ENCODE measurements at places on chromosomes 2 and 18.

GRCh38 chr18:44699572-44700261, 19.0 kb downstream of the SETBP1 start:
- no peak for DNase-seq

DNA sequence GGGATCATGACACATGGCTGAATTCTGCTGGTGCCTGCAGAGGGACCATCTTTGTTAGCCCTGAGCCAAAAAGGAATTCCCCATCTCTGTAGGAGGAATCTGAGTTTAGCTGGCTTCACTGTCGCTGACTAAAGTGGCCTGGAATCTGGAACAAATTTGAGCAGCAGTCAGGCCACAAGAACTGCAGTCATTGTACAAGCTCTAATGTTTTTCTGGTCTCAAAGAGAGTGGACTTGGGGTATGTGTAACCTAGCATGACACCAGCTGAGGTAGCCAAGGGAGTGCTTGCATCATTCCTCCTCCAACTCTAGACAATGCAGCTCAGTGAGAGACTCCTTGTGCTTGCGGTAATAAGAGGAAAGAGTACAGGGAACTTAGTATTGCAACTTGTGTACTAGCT, 539.1 kb upstream of the LRRTM4 start:
- DNase-seq = no peak

DNA sequence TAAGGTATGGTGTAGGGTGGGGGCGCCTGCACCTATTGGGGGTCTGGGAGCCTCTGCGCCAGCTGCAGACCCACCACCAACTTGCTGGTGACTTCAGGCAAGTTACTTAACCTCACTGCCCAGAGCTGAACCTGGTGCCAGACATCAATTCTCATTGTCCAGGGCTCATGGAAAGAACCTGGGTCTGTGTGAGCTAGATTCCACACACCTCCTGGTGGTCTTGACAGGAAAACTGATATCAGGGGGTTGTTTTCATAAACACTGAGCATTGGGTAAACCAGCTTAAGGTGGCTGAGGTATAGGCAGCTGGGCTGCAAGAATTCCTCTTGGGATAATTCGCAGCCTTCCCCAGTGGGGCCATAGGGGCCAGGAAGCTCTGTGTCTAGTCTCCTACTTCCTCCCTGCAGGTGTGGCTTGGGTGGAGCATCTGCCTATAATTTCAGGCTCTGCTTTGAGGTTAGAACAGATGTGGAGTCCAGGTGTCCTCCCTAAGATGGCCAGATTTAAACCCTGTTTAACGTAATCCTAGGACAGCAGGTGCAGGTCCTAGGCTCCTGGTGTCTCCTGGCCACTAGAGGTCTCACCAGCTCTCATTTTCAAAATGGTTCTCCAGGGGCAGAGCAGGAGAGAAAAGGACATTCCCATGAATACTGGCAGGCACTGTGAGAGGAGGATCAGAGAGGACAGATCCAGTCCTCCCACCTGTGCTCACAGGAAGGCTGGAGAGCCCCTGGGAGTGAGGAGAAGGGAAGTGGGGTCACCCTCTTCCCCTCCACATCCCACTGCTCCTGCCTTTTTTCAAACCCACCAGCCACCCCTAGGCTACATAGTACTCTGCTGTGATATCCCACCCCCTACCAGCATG, 100.4 kb upstream of the SMAD2 start:
- DNase-seq = no peak

GRCh38 chr2:39119732-39120520, 925 bp downstream of the SOS1 start:
- peak; percentile 43 for DNase-seq

DNA sequence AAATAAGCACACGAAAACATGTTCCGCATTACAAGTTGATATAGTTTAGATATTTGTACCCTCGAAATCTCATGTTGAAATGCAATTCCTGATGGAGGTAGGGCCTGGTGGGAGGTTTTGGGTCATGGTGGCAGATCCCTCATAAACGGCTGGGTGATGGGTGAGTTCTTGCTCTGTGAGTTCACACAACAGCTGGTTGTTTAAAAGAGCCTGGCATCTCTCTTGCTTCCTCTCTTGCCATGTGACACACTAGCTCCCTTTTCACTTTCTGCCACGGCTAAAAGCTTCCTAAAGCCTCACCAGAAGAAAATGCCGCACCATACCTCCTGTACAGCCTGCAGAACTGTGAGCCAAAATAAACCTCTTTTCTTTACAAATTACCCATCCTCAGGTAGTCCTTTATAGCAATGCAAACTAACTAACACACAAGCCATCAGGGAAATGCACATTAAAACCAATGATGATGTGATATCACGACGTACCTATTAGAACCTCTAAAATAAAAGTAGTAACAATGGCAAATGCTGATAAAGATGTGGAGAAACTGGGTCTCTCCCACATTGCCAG, 188.5 kb downstream of the ANAPC1 start:
- no peak for DNase-seq

DNA sequence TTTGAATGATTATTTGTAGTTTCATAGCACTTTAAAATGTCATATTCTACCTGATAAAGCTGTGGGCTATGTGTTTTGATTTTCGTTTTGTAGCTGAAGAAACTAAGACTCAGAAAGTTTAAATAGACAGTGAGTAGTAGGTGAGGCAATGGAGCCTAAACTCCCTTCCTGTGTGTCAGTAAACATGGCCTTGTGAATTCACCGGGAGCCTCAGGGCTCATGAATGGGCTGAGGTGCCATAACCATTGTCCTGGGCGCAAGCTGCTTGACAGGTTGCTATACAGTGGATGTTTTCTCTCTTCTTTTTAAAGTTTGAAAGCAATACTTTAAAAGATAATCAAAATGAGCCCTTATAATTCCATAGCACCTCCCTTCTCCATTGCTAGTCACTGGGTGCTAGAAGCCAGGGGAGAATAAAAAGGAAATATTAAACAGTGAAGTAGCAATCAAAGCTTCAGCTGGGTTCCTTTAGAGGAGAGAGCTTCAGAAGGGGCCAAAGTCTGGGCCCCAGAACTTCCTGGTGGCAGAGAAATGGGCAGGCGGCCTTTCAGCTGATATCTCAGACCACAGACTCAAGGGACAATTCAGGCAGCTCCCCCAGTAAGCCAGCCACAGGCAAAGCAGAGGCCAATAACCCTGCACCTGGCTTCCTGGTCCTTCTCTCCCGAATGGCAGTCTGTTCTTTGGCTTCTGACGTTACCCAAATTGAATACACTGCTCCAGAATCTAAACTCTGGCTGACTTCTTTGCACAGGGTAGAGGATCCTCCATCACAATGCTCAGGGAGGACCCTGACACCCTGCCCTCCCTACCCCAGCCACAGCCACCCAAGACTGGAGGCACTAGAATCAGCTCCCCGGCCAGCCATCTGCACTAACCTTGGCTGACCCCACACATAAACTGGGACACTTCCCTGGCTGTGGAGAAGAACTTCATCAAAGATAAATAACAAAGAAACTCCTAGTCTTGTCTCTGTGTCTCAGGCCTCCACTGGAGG, 51.8 kb upstream of the NPAS2 start:
- no peak for DNase-seq

GRCh38 chr2:624551-625347, 52.5 kb downstream of the TMEM18 start:
- DNase-seq = no peak

GRCh38 chr2:60629801-60630385, 76.4 kb upstream of the BCL11A start:
- DNase-seq = no peak

DNA sequence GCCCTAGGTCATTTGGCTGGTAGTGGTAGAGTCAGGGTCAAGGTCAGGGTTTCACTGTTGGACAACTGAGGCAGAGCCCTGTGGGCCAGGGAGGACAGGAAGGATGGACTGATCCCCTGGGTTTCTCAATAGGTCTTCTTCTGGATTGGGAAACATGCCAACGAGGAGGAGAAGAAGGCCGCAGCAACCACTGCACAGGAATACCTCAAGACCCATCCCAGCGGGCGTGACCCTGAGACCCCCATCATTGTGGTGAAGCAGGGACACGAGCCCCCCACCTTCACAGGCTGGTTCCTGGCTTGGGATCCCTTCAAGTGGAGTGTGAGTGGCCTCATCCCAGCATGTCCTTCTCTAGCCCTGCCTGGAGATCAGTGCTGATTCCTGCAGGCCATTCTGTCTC, 18.1 kb downstream of the VIL1 start:
- DNase-seq = no peak

GRCh38 chr2:182031956-182032355, 46.3 kb downstream of the PPP1R1C start:
- no peak for DNase-seq

GRCh38 chr18:77822632-77823031, 573.0 kb downstream of the GALR1 start:
- no peak for DNase-seq

DNA sequence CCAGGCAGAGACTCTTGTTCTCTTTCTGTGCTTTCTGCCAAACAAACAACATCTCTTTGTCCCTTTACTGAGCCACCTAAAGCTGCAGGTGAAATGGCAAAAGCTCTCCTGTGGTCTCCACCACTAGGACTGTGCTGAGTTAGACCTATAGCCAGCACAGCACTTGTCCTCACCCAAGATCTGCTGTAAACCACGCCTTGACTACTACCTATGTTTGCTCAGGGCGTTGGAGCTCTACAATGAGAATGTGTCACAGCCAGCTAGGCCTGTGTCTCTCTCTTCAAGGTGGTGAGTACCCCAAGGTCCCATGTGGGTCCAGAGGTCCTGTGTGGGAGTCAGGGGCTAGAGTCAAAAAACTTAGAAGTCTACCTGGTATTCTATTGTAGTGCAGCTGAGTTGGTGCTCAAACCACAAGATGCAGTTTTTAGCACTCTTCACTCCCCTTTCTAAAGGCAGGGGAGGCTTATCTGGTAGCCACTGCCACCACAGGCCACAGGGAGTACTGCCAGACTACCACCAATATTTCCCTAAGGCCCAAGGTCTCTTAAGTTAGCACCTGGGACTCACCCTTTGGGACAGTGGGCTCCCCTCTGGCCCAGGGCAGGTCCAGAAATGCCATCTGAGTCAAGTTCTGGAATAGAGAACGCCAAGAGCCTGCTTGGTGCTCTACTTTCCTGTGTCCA, 96.8 kb upstream of the RPRM start:
- DNase-seq = no peak

GRCh38 chr2:133657591-133657990, 89.3 kb upstream of the NCKAP5 start:
- DNase-seq = no peak

- no peak for DNase-seq
Observed at GRCh38 chr18:53360501-53361443, 863.7 kb downstream of the MBD2 start.

DNA sequence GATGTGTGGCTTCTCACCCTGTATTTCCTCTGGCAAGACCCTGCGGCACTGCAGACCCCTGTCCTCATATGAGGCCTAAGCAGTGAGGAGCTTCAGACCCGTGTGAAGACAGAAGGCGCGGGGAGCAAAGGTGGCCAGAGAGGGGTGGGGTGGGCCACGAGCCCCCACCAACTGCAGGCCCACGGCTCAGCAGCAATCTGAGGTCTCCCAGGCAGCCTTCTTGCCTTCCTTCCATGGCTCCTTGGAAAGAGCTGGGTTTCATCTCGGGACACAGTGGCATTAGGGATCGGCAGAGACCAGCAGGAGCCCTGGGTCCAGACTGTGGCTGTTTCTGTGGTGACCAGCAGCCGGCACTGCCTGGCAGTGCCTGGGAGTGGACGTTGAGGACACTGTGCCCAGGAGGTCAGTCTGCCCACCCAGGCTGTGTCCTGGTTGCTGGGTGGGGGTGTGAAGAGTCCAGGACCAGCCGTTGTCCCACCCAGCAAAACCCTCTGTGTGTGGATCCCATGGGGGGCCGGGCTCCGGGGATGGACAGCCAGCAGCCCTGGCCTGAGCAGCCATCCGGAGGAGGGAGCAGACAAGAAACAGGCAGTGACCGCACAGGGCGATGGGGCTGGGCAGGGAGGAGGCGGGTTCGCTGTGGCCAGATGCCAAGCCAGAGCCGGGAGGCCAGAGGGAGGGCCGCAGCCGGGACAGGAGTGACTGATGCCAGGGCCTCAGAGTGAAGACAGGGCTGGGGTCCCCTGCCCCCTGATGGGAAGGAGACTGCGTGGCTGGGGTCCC, 73.8 kb downstream of the RRM2 start:
- DNase-seq = peak; percentile 28

DNA sequence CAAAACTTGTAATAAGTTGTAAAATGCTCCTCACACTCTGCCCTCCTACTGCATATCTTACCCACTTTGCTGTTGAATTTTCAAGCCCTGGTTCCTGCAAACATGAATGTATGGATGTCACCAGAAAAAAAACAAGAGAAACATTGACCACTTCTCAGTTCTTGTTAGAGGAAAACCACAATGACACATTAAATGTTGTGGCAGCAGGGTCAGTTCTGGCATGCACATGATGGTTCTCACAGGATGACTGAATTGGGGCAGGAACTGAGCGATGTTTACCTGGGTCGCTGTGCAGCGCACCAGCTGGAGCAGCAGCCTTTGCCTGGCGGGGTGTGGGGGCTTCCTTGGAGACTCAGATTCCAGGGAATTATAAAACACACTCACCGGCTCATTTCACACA, 14.0 kb upstream of the PRKCE start:
- DNase-seq = no peak

- no peak for DNase-seq
Observed at GRCh38 chr2:72694715-72695496, 130.9 kb downstream of the EXOC6B start.

DNA sequence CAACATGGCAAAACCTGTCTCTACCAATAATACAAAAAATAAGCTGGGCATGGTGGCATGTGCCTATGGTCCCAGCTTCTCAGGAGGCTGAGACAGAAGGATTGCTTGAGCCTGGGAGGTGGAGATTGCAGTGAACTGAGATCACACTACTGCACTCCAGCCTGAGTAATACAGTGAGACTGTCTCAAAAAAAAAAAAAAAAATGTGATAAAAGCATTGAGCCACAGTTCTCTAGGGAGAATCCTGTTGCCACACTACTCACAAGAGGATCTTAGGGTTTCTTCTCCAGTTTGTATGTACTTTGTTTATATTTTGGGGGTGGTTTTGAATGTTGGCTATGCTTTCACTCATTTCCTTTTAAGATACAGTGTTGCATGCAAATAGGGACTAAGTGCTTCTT, 62.0 kb downstream of the TMEM185B start:
- DNase-seq = no peak

DNA sequence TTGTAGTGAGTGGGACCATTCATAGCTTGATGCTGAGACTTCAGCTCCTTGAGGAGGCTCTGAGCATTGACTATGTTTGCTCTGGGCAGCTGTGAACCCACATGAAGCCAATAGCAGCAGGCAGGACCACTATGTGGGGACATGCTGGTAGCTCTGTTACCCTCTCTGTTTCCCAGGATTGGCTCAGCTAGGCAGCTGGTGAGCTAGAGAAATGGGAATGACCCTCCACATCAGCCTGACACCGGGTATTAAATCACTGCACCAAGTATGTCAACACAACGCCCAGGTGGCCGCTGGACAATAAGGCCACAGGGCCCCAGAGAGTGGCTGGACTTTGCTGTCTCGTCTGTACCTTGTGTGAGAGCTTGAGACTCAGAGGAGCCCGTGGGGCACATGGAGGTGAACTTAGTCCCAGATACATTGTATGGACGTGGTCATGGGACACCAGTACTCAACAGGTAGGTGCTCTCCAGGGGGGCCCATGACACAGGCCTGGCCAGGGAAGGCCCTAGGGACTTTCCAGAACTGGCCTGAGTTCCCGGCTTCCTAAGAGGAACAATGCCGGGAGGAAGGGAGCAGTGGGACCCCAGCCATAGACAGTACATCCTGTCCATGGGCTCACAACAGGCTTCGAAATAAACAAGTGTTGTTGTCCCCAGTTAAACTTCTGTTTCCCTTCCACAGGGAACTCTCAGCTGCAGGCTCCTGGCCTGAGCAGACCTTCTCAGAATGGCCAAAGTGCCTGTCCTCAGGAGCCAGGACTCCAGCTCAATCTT, 35.2 kb downstream of the HS1BP3 start:
- no peak for DNase-seq
